Stimulated activated CD4-positive, alpha-beta T cell treated with anti-CD3 and anti-CD28 coated beads, Interleukin-4, amount 100 ng/mL, for 24 hours (primary cell): ENCODE measurements at places on chromosomes 11 and 22.
A peak's percentile ranks its signal among the peaks of the same experiment; 100 is the strongest.

DNA sequence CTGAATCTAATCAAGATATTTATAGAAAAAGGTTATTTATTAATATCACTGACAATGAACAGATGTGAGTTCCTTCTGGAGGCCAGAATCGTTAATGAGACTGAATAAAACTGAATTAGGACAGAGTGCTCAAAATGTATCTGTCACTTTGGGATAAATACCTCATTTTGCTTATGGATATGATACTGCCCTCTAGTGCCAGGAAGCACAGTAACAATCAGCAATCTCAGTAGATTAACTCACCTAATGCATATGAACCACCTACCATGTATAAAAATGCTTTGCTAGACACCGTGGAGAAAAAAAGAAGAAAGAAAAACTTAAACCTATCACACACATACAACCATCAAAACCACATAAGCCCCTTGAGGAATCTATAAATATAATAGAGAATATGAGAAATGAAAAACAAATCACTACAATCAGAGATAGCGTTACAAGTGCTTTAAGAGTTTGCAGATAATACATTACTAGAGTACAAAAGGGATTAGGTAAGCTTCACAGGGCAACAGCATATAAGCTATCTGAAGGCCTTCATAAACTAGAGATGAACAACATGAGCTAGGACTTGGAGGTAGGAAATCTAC is 117.4 kb downstream of the SGSM3 start:
- DNase-seq, result peak; percentile 8

GRCh38 chr11:266676-267439 is 11.3 kb upstream of the NLRP6 start:
- peak; percentile 40 for DNase-seq

DNA sequence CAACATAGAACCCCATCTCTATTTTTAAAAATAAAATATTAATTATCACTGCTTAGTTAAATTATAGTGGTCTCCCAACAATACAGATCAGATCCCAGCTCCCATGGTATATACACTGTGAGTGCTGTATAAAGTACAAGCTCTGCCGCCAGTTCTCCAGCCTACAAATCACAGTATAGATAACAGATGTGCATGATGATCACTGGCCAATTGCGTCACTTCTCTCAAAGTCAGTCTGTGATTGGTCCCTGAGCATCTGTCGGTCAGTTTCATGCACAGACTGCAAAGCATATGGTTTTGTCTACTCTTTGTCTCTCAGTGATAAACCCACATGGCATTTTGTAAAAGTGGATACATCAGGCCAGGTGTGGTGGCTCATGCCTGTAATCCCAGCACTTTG is 15.7 kb downstream of the PPARA start:
- DNase-seq, result no peak

- no peak for DNase-seq
These were observed 1508.2 kb downstream of the BRD1 start for GRCh38 chr22:48319321-48320047.

GRCh38 chr22:19959043-19959586 is 17.5 kb upstream of the TXNRD2 start:
- DNase-seq, result no peak

- no peak for DNase-seq
These were observed 154.7 kb downstream of the TBC1D22A start for GRCh38 chr22:46916886-46917770.

DNA sequence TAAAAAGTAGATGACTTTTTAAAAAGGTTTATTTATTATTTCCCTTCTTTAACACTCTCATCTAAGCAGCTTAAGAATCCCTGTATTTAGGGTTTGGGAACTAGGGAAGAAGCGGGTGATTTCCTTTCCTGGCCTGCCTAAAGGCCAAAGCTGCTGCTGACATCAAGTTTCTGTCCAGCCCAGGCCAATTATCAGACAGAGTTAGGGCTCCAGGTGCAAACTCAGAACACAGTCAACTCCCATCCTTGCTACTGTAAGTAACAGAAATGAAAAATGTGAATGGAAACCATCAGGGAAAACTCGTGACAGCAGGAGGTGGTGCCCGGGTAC is 108.9 kb downstream of the CCDC81 start:
- DNase-seq, result no peak
